SW 1271 (cell line): ENCODE measurements at places on chromosomes 1 and 21.
A peak's percentile ranks its signal among the peaks of the same experiment; 100 is the strongest.

- DNase-seq = no peak
Observed at GRCh38 chr1:27705545-27705944, 20.2 kb upstream of the FAM76A start.

DNA sequence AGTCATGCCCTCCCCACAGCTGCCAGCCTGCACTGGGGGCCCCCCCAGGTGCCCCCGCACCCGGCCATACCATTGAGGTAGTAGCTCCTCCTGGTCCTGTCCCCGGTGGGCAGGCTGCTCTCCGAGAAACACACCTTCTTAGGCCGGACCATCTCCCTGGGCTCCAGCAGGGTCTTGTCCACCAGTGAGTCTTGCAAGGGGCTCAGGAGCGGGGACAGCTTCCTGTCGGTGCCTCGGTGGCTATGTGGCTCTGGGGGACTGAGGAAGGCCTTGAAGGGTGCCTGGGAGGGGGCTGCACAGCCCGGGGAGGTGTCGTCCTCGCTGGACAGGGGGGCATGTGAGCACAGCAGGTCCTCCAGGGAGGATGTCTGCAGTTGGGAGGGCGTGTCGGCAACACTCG lies 12.9 kb upstream of the FTCD start:
- no peak for DNase-seq

GRCh38 chr1:50126927-50127715 lies 18.4 kb downstream of the ELAVL4 start:
- no peak for DNase-seq

GRCh38 chr1:55428944-55429931 lies 214.1 kb upstream of the USP24 start:
- DNase-seq = peak; percentile 92

GRCh38 chr1:165381745-165382505 lies 25.4 kb upstream of the LMX1A start:
- no peak for DNase-seq

- no peak for DNase-seq
Observed at GRCh38 chr1:111857194-111857651, 101.5 kb downstream of the DDX20 start.

DNA sequence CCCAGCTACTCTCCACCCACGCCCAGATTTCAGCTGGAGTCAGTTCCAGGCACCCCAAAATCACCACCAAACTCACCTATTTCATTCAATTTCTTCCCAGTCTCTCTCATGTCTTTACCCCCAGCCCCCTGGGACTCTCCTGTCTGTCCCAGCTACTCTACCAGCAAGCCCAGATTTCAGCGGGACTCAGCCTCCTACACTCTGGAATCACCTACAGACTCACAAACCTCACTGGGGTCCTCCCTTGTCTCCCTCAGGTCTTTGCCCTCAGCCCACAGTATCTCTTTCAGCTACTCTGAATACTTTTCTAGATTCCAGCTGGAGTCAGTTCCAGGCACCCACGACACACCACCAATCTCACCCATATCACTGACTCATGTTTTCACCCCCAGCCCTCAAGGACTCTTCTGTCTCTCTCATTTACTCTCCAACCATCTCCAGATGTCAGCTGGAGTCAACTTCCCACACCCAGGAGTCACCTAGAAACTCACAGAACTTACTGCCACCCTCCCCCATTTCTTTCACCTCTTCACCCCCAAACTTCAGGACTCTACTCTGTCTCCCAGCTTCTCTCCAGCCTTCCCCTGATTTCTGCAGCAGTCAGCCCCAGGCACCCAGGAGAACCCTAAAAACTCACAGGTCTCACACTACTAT lies 1529.3 kb upstream of the TPTE start:
- no peak for DNase-seq

DNA sequence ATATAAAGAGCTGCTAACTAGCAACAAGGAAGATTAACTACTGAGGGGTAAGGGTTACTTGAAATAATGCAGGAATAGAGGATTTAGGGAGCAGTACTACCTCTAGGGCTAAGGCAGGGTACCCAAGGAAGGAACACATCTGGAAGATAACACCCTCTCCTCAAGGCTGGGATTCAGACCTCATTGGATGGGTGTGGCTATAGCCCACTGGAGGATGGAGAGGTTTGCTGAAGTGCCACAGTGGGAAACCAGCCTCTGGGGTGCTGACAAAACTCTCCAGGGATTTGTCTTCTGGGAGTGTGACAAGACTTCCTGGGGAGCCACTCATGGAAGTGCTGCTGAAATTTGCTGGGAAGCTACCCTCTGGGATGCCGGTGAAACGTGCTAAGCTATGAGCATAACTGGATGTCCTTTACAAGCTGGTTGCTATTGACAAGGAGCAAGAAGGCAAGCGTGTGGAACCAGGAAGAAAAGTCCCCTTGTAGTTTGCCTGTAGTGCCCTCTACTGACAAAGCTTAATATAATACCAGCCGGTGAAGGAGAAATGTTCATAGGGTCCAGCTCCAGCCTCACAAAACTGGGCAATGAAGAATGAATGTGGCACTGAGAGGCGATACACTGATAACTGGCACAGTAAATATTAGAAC lies 122.8 kb upstream of the USP24 start:
- DNase-seq = no peak

GRCh38 chr1:43321331-43321891 lies 16.2 kb upstream of the MPL start:
- DNase-seq = no peak

- no peak for DNase-seq
Observed at GRCh38 chr1:175317309-175317708, 124.7 kb upstream of the KIAA0040 start.

- DNase-seq = no peak
Observed at GRCh38 chr21:33302055-33302454, 22.7 kb upstream of the IFNAR1 start.

DNA sequence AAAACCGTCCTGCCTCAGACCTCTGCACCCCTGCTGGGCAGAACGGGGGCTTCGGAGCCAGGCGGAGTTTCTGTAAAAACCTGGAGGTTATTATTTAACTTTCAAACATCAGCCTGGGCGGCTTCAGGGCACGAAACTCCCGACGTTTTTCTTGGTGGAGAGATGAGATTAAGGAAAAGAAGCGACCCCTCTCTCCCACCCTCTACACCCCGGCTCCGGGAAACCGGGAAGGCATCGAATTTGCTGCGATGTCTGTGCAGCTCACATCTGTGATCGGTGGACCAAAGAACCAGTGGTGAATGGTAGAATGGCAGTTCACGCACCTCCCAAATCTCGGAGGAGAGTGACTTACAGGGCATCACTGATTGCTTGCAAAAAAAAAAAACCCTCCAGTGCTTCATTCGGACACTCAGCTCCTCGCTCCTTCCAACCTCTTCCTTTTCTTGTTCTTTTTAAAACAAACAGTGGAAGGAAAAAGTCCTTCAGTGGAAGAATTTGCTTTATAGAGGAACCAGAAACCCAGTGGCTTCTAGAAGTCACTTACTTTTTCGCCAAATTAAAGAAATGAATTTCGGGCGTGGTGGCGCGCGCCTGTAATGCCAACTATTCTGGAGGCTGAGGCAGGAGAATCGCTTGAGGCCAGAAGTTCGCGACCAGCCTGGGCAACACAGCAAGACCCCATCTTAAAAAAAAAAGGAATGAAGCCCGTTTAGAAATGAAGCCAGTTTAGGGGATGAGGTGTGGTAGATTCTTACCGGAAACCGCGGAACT lies 884 bp downstream of the PHACTR4 start:
- no peak for DNase-seq

- DNase-seq = no peak
Observed at GRCh38 chr1:77624102-77624501, 58.4 kb downstream of the ZZZ3 start.

- no peak for DNase-seq
Observed at GRCh38 chr21:30189773-30190172, 23.2 kb upstream of the CLDN17 start.

DNA sequence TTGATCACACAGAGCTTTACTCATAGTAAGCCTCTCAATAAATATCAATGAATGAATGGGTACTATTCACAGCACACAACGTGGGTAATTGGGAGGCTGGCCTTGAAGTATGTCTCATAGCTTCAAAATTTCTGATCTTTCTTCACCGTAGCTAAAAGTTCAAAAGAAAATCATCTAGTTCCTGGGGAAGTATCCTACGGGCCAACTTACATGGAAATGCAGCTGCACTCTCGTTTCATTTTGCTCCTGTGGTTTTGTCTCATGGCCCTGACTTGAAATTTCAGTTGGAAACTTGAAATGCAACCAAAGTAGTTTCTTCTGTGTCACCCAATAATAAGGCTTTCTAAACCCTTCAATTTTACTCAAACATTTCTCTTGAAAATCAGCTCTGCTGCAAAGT lies 76.1 kb upstream of the CNIH3 start:
- no peak for DNase-seq

- DNase-seq = no peak
Observed at GRCh38 chr1:1302951-1303509, 4.7 kb downstream of the ACAP3 start.

DNA sequence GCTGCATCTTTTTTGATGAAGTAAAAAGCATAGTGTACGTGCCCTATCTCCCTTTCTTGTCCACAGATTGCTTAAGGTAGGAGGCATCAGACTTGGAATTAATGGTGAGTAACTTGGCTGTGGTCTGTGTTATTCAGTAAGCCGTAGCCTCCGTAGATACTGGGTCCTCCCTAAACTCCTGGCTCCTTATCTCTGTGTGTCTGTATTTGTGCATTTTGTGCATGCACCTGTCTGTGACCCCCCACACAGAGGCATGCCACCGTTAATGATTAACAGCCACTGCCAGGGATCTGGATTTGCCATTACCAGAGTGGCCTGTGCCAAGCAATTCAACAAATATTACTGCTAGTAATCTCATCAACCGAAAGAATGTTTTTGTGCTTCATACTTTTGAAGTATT lies 31.9 kb downstream of the MAP3K21 start:
- DNase-seq = no peak

DNA sequence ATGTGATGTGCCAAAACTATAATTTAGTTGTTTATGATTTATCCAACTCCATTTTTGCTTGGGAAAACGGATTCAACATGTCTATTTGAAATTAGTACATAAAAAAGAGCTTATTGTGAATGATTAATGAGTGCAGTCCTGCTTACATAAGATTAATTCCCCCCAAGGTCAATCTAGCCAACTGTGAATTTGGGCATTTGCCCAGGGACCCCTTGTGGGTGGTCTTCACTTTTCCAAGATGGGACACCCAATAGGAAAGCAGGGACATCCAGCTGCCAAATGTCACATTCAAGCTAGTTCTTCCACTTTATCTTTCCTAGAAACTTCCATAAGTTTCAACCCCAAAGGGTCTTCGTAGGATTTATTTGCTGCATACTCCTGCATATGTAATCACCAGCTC lies 362.4 kb upstream of the PKN2 start:
- no peak for DNase-seq

DNA sequence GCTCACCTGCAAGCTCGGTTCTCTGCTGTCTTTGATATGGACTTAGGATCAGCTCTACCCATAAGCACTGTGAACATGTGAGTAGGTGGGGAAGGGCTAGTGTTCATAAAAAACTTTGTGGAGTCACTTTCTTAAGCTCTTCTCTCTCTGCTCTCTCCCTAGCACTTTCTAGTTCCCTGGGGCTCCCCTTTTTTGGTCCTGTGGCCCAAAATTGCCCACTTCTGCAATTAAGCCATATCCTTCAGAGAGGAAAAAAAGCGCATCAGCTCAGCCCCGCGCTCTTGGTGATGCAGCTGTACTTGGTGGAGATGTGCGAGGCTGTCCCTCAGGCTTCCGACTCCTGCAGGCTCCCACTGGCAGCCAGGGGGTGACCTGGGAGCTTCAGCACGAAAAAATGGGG lies 23.4 kb downstream of the CCSAP start:
- no peak for DNase-seq

DNA sequence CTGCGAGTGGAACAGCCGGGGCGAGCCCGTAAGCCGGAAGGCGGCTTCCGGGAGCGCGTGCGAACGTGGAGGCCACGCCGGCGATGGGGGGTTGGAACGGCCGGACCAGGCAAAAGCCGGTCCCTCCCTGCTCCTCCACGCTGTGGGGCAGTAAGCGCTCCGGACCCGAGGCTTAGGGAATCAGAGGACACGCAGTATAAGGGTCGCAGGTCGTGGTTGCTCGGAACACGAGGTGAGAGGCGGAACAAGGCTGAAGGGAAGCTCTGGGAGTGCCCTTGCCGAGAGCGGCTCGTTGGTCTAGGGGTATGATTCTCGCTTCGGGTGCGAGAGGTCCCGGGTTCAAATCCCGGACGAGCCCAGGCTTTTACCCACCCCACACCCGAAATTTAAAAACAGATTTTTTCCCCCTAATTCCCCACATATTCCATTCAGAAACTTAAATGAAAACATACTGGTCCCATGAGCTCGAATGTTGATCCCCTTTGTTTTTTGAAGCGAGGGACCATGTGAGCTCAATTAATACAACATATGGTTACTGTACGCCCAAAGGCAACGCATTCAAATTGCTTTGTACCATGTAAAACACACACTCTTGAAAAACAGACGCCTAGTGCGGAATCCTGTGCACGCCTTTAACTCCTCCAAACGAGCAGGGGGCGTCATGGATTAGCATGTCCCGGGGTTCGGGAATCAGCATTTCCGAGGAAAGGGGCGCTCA lies 7.2 kb upstream of the MPZL1 start:
- DNase-seq = peak; percentile 80

DNA sequence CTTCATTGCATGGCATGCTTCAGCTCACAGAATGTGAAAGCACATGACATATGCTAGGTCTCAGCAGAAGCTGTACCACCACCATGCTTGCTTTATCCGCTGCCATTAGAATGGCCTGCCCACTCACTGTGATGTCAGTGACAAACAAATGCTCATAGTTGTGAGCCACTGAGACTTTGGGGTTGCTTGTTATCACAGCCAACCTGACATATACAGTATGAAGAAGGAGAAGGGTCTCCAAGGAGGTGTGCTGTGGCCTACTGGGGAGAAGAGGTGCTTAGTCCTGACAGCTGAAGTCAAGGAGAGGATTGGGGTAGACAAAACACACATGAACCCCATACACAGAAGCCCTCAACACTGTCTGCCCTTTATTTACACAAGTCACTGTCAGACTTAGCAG lies 19.5 kb upstream of the TENT5C start:
- no peak for DNase-seq

GRCh38 chr1:15075175-15075574 lies 78.4 kb upstream of the TMEM51 start:
- no peak for DNase-seq

- DNase-seq = no peak
Observed at GRCh38 chr1:77341195-77341594, 59.4 kb downstream of the AK5 start.

DNA sequence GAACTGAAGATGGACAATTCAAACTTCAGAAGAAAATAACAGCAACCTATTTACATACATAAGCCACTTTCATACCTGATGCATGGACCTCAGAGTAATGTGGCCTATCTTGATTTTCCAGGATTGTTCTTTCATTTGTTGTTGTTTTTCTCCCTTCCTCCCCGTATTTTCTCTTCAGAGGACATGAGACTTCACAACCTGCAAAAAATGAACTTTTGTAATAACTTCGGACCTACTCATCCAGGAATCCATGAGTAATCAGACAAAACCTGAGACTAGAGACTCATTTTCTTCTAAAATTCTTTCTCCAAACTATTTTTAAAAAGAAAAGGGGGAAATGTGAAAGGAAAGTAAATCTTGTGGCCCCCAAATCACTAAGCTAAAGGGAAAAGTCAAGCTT lies 17.6 kb upstream of the PLA2G5 start:
- no peak for DNase-seq

- no peak for DNase-seq
Observed at GRCh38 chr1:6361124-6361775, 32.3 kb downstream of the ACOT7 start.

- DNase-seq = no peak
Observed at GRCh38 chr1:173988068-173988467, 34.1 kb downstream of the RC3H1 start.
